ENCODE measurements at places on chromosomes 3 and 15. TPM values are rescaled to one million over a fixed set of nuclear protein-coding genes. Genes with fewer than 3 reads are reported as not detected.
A peak's percentile ranks its signal among the peaks of the same experiment; 100 is the strongest.

- peaks cover 28% of the 10 kb centered on the region for H3K4me1 ChIP-seq
- H3K27ac ChIP-seq: peak overlapping the region; percentile 83
- H3K27me3 ChIP-seq: no peaks in the 10 kb centered on the region
- DNase-seq: no peak
- H3K36me3 ChIP-seq: no peaks in the 10 kb centered on the region
- peak overlapping the region; percentile 45 for H3K4me3 ChIP-seq
These were observed 61.6 kb upstream of the RYK start for GRCh38 chr3:134312072-134312872.

GRCh38 chr3:37479981-37480380 is 305.6 kb upstream of the LRRFIP2 start:
- H3K4me1 ChIP-seq: peaks cover 4% of the 10 kb centered on the region
- H3K4me3 ChIP-seq: no peak overlapping the region
- H3K27ac ChIP-seq: no peak overlapping the region
- H3K27me3 ChIP-seq: no peaks in the 10 kb centered on the region
- no peaks in the 10 kb centered on the region for H3K36me3 ChIP-seq
- DNase-seq: no peak

The NR2E3 gene
- 1.2 TPM for polyA plus RNA-seq

DNA sequence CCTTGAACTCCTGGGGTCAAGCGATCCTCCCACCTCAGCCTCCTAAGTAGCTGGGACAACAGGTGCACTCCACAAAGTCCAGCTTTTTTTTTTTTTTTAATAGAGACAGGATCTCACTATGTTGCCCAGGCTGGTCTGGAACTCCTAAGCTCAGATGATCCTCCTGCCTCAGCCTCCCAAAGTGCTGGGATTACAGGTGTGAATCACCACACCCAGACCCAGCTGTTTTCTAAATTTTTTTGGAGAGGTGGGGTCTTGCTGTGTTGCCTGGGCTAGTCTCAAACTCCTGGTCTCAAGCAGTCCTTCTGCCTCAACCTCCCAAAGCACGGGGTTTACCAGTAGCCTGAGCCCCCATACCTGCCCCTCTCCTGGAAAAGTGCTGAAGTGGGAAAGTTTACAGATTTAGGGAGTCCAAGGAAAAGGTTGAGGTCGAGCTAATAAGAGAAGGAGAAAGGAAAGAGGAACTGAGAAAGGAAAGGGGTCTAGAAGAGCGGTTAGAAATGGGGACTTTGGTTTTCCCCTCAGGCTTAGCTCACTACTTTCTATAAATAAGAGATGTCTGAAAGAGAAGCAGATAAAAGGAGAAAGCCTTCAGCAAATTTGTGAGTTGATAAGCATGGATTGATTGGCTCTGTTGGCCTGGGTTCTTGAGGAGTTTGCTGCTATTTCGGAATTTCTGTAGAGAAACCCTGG is 23.6 kb downstream of the UBE2E1 start:
- no peaks in the 10 kb centered on the region for H3K27me3 ChIP-seq
- DNase-seq: no peak
- H3K4me3 ChIP-seq: no peak overlapping the region

DNA sequence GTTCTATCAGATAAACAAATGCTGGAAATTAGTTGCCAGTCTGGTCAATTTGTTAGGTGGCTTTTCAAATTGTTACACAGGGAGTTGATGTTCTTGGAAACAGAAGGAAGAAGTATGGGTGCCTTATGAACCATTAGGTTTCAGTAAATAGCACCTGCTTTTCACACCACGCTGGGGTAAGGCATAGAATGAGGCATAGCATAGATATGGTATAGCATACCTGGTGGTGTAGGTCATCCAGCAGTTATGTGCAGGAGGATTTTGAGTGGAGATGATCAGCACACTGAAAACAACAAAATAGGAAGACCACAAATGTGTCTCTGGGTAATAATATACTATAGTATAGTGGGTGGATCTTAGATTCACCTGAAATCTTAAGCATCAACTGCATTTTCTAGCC is 121.4 kb downstream of the GMPS start:
- H3K4me3 ChIP-seq: no peak overlapping the region
- H3K27me3 ChIP-seq: no peaks in the 10 kb centered on the region
- H3K27ac ChIP-seq: no peak overlapping the region

DNA sequence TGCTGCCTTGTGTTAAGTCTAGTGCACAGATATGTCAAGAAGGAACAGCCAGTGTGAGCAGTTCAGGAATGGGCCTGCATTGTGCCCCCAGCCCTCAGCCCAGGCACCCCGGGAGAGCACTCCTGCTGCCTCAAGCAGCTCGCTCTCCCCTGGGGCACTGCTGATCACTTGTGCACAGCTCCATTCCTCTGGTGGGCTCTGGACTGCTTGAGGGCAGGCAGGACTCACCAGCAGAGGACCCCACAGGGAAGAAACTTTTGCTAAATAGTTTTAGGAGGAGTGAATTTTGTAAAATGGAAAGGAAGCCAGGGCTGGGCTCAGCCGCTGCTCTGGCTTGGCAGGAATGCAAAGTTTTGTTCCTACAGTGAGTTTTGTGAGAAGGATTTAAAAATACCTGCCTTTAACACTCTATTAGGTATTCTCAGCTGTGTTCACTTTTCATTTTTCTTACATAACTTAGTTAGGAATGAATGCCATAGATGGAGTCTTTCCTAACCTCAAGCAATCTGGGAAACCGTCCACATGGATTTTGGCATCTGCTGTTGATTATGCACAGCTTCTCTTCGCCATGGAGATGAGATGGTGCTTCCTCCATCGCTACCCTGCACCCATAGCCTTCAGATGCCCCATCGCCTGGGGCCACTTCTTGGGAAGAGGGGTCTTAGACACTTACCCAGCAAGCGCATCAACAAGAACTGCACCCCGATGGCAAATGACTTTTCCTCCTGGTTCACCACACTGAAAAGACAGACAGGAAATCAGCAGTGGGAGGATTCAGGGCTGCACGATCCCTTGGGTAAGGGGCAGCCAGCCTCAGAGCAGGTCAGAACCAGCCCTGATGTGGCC is 42.3 kb upstream of the RAB6B start:
- no peaks in the 10 kb centered on the region for H3K27me3 ChIP-seq
- H3K4me1 ChIP-seq: no peaks in the 10 kb centered on the region
- no peaks in the 10 kb centered on the region for H3K36me3 ChIP-seq
- DNase-seq: no peak
- H3K27ac ChIP-seq: no peak overlapping the region
- H3K4me3 ChIP-seq: no peak overlapping the region

The SEMA3G gene
- polyA plus RNA-seq: 3.1 TPM

GRCh38 chr15:55993804-55994560 is 570 bp upstream of the NEDD4 start:
- peak overlapping the region; percentile 95 for H3K27ac ChIP-seq
- no peaks in the 10 kb centered on the region for H3K27me3 ChIP-seq
- no peak for DNase-seq
- H3K4me3 ChIP-seq: peak overlapping the region; percentile 87
- no peaks in the 10 kb centered on the region for H3K4me1 ChIP-seq
- H3K36me3 ChIP-seq: no peaks in the 10 kb centered on the region

DNA sequence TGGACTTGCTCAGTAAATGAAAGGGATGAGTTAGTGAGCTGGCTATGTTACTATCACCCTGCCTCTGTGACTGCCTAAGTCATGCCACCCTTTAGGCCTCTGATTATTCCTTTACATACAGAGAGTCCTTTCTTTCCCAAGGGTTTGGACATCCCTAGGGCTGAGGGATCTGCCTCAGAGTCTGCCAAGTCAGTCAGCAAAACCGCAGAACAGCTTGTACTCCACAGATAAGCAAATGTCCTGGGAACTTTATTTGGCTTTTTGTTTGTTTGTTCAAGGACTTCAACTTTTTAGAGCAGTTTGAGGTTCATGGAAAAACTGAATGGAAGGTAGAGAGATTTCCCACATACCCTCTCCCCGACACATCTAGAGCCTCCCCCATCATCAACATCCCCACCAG is 82.6 kb upstream of the TRIM42 start:
- H3K4me1 ChIP-seq: peaks cover 38% of the 10 kb centered on the region
- H3K4me3 ChIP-seq: no peak overlapping the region
- H3K27me3 ChIP-seq: no peaks in the 10 kb centered on the region

The AADACL2 gene
- polyA plus RNA-seq: 0.36 TPM

The SOX2 gene
- polyA plus RNA-seq: 7.2 TPM

The FSTL1 gene
- polyA plus RNA-seq: 122 TPM

DNA sequence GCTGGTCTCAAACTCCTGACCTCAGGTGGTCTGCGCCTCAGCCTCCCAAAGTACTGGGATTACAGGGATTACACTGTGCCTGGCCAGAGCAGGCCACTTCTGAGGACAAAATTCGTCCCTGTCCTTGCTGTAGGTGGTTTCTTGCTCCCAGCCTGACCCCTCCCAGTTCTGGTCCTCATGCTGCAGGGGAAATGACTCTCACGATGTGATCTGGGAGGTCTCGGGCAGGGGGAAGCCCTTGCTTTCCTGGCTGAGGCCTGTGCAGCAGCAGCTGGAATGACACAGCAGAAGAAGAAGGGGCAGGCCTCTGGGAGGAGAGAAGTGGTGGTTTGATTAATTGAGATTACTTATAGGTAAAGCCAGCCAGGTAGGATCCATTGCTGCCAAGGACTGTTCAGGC is 39.3 kb downstream of the MEGF11 start:
- no peak overlapping the region for H3K4me3 ChIP-seq
- H3K36me3 ChIP-seq: no peaks in the 10 kb centered on the region
- H3K27me3 ChIP-seq: no peaks in the 10 kb centered on the region
- no peak overlapping the region for H3K27ac ChIP-seq
- DNase-seq: no peak

The VEPH1 gene
- 8.1 TPM for polyA plus RNA-seq

The SLC15A2 gene
- 11.8 TPM for polyA plus RNA-seq

- no peaks in the 10 kb centered on the region for H3K27me3 ChIP-seq
- no peak overlapping the region for H3K4me3 ChIP-seq
- peaks cover 11% of the 10 kb centered on the region for H3K4me1 ChIP-seq
These were observed 79.8 kb upstream of the PSMD6 start for GRCh38 chr3:64103131-64103530.

The SYNPR gene
- polyA plus RNA-seq: not detected

DNA sequence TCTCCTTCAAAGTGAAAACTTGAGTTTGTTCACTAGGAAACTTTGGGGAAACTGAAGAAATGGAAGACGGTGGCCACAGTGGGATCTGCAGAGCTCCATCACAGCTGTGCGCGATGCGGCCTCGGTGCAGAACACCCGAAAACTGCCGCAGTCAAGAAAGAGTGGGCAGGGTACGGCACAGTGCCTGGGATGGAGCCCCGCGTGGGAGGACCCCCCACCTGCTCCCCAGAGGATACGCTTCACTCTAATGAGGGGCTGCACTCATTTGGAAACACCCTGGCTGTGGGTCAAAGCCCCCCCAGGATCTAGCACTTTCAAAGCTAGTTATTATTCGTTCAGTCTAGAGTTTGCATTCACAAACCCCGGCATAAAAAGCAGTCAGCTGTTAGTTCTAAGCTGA is 9.5 kb downstream of the ADAMTS17 start:
- DNase-seq: no peak
- H3K27ac ChIP-seq: no peak overlapping the region
- H3K36me3 ChIP-seq: no peaks in the 10 kb centered on the region

GRCh38 chr15:93017526-93017925 is 71.5 kb downstream of the RGMA start:
- H3K4me1 ChIP-seq: no peaks in the 10 kb centered on the region
- no peak overlapping the region for H3K27ac ChIP-seq
- no peak for DNase-seq

GRCh38 chr3:151556596-151556995 is 95.7 kb upstream of the IGSF10 start:
- no peak for DNase-seq
- no peaks in the 10 kb centered on the region for H3K36me3 ChIP-seq
- H3K4me1 ChIP-seq: no peaks in the 10 kb centered on the region
- no peaks in the 10 kb centered on the region for H3K27me3 ChIP-seq
- H3K27ac ChIP-seq: no peak overlapping the region

The STRIT1 gene
- polyA plus RNA-seq: 2.5 TPM

- H3K4me1 ChIP-seq: no peaks in the 10 kb centered on the region
- H3K27ac ChIP-seq: no peak overlapping the region
- H3K36me3 ChIP-seq: no peaks in the 10 kb centered on the region
- H3K4me3 ChIP-seq: no peak overlapping the region
- no peak for DNase-seq
These were observed 70.2 kb upstream of the ABI3BP start for GRCh38 chr3:101063401-101063800.

The ECE2 gene
- 1.1 TPM for polyA plus RNA-seq

- H3K27me3 ChIP-seq: no peaks in the 10 kb centered on the region
- H3K4me1 ChIP-seq: no peaks in the 10 kb centered on the region
- H3K4me3 ChIP-seq: no peak overlapping the region
- H3K36me3 ChIP-seq: no peaks in the 10 kb centered on the region
- no peak for DNase-seq
- no peak overlapping the region for H3K27ac ChIP-seq
These were observed 28.7 kb upstream of the GATA2 start for GRCh38 chr3:128521715-128522114.

- no peaks in the 10 kb centered on the region for H3K36me3 ChIP-seq
- H3K27ac ChIP-seq: no peak overlapping the region
- H3K27me3 ChIP-seq: no peaks in the 10 kb centered on the region
- no peaks in the 10 kb centered on the region for H3K4me1 ChIP-seq
These were observed 2.2 kb upstream of the CCR5 start for GRCh38 chr3:46368569-46368968.

Measured in testis (tissue), 5 donors.